ENCODE measurements at places on chromosomes 12 and 14.
A peak's percentile ranks its signal among the peaks of the same experiment; 100 is the strongest.

- no peak for DNase-seq
These were observed 35.8 kb downstream of the IL31 start for GRCh38 chr12:122138181-122138580.

GRCh38 chr12:85004204-85004603 is 31.9 kb downstream of the TSPAN19 start:
- no peak for DNase-seq

DNA sequence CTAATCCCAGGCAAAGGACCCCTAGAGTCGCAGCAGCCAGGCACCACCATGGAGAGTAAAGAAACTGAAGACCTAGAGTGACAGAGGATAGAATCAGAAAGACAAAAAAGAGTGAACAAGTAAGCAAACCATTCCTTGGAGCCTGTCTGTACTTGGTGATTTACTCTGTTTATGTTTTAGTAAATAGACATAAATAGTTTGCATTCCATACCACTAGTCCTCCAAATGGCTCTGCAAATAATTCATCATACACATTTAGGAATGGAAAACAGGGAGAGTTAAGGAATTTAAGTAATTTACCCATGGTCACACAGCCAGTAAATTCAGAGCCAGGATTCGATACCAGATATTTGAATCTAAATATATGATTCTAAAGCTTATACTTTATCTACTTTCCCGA is 2.8 kb downstream of the OLR1 start:
- no peak for DNase-seq

DNA sequence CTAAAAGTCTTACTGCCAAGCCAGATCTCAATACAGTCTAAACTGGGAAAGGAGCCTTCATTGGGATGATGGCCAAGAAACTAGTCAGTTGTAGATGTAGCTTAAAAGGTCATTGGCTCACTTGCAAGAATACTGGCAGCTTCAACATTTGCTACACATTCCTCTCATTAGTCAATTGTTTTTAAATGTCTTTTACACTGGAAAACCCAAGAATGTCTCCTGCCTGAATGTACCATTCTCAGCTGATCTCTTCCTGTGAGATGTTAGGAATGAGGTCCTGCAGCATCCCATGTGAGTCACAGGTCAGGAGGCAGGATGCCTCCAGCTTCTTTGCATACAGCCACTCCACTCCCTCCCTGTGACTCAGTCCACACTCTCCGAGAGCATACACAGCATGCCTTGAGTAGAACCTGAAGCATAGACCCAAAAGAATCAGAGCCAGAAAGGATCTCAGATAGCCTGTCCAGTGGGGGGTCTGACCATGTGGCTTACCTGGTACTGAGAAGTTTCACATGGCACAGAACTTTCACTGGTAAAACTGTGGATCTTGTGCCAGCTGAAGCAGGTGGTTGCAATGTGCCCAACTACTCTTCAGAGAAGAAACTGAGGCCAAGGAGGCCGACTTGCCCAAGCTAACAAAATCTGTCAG is 56.0 kb upstream of the HECTD1 start:
- peak; percentile 26 for DNase-seq

DNA sequence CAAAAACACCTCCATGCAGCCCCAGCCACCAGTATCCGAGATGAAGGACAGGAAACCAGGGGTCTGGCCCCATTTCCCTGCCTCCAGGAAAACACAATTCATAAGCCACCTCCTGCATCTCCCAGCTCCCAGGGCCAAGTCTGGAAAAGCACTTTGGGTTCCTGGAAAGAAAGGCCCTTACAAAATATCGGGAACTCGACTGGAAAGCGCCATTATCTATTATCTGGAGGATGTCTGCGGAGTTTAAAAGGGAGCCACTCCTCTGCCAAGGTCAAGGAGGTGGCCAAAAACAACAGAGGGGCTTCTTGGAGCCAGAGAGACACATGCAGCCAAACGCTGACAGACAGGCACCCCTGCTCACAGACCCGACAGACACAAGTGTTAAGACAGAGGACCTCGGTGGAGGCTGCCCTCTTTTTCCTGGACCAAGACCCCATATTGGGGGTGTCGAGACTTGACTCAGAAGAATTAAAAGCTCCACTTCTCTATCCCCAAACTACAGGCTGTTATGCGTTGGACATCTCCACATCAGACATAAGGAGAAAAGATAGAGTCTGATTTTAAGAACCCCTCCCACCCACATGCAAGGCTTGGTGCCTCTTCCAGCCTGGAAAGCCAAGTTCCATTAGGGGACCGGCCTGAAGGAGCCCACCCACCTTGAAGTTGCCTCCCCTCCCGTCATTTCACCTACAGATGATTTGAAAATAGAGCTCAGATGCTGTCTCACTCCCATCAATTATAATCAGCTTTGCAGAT is 9.6 kb downstream of the ACTN1 start:
- no peak for DNase-seq

DNA sequence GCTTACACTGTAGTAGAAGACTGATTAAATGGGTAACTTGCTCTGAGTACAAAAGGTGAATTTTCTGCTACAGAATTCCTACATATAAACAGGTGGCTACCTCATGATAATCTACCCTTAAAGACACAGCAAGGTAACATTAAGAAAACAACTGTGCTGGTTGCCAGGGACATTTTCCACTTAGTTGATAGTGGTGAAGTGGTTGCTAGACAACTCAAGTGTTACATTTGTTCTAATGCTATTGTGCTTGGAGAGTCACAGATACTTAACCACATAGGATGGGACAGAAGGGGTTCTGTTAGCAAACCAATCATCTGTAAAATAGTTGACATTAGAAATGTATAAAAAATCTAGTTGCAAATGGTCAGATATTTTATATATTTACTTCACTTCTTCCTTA is 870.3 kb upstream of the SEL1L start:
- DNase-seq: no peak

DNA sequence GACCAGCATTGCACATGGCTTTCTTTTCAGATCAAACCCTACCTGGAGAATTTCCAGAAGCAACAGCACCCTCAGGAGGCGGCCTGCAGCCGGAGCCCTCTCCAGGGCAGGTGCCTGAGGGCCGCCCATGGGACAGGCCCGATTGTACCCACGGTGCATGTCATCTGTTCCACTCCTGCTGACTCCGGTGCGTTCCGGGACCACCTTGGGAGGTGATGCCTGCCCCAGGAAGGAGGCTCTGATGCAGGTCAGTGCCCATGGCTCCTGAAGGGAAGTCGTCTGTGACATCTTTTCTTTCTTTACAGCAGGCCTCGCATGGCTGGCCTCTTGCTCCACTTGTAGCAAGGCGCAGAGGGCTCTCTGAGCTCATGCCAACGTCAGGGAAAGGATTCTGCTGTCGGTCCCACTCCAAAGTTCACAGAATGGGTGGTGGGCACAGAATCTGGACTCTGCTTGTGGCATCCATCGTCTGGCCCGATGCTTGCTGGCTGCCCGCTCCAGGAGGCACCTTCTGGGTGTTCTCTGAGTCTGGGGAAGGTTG is 160.7 kb upstream of the RTL1 start:
- DNase-seq: no peak

GRCh38 chr14:84750763-84751554 is 779.0 kb upstream of the FLRT2 start:
- DNase-seq: no peak

DNA sequence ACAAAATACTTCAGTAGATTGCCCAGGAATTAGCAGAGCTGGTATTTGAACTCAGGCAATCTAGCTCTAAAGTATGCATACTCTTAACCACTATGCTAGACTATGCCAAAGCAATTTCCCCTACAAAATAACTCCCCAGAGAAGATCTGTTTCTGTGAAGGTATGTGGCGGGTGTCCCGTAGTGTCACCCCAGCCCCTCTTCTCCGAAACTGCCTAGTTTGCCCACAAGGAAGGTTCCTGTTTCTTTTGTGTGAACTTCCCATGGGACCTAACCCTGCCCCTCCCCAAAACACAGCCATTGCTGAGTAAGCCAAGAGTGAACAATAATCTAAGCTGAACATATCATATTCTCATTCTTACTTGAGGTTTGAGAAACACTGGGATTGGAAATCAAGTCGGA is 15.5 kb upstream of the RAP1B start:
- no peak for DNase-seq

DNA sequence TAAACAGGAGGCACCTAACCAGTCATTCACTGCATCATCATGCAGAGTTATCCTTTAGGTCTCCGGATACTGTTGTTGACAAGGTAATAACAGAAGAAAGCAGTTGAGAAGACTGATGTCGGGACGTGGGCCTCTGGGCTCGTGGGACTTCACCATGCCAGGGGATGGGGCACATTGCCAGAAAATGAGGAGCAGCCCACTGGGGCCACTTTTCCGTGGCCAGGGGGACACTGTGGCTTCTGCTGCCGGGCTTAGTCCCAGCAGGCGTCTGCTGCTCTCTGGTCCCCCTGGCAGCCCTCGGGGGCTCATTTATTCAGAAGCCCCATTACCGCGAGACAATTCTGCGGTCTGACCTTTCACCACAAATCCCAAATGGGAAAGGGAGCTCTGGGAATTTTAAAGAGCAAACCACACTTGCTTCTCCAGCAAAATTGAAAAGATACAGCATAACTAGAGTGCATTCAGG is 201.2 kb downstream of the DAD1 start:
- no peak for DNase-seq

DNA sequence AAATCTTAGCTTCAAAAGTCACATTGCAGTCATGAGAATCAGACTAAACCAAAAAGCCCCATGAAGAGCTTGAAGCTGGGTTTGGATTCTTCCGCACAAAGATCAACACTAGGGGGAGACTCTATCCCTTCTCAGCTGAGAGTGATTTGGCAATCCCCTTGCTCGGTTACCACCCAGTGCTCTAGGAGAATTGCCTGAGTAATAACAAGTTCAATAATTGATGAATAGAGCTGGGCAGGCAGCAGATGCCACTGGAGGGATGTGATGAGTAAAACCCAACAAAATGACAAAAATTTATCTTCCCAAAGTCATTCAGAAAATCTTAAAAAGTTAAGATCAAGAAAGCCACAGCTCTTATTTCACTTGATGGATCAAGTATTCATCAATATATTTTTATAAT is 185.6 kb upstream of the ARID2 start:
- DNase-seq: peak; percentile 15

- peak; percentile 20 for DNase-seq
These were observed 10.3 kb downstream of the TBPL2 start for GRCh38 chr14:55430024-55430690.

GRCh38 chr12:9244894-9245293 is 36.7 kb upstream of the PZP start:
- DNase-seq: no peak

GRCh38 chr12:114974826-114975639 is 291.1 kb upstream of the TBX3 start:
- DNase-seq: no peak

- no peak for DNase-seq
These were observed 46.5 kb upstream of the GZMB start for GRCh38 chr14:24680516-24680915.

DNA sequence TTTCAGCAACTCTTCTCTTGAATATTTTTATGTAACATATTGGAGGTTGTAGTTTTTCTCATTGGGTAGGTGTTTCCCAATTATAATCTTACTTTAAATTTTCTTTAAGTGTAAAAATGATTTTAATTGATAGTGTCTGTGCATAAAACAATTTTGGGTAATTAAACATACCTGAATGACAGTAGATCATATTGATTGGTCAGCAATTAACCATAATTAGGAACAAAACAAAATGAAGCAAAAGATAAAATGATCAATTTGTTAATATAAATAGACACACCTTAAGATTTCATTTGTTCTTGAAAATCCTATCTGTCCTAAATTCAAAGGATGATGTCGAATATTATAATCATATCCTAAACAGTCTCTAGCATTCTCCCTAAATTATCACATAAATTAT is 468.3 kb downstream of the PDZRN4 start:
- DNase-seq: no peak

DNA sequence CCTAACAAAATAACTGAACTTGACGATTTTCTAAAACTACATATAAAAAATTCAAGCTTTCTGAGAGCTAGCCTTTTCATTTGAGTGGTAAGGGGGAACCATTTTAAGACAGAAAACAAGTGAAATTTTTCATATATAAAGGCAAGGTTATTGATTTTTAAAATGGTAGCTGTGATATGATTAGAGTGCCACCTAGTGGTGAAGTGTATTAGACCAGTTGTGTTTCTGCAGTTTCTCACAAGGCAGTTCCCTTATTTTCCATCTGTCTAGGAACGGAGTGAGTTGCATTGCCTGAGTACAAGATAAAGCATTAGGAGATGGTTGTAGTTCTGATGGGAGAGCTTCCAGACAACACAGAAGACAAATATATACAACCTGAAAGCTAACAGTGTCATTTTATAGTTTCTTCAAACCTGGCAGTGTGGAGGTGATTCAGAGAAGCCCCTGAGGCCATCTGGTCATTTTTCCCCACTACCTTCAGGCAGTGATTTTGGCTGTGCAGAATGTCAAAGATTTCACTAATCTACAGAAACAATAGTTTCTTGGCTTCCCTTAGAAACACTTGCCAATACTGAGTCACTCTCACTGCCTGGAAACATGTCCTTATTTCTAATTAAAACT is 180.8 kb downstream of the C12orf50 start:
- DNase-seq: no peak

DNA sequence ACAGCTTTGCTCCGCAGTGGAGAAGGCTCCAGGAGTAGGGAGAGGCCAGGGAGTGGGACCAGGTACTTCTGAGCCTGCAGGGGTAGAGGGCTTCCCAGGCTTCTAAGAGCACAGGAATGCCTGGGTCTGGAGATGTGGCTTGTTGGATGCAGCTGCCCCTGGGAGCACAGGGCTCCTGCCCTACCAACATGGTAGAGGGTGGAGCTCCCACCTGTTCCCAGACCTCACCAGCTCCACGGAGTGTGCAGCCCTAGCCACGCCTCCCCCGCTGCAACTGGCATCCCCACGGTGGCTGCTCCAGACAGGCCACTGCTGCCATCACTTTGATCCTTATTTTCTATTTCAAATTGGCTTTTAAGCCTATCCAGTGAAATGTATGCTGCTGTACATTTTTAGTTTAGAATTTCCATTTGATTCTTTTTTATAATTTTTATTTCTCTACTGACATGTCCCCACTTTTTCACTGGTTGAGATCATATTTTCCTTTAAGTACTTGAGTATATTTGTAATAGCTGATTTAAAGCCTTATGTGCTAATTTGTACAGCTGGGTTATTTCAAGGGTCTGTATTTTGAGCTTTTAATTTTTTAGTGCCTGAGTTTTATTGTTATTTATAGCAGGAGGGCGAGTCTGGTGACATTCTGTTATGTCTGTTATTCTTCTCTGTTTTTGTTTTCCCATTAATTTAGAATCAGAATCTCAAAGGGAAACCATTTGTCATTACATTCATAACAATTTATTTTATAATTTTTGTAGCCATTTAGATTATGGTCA is 78.0 kb downstream of the DERA start:
- no peak for DNase-seq

GRCh38 chr12:89517720-89518119 is 6.9 kb downstream of the GALNT4 start:
- DNase-seq: no peak

- no peak for DNase-seq
These were observed 9.4 kb downstream of the PLD4 start for GRCh38 chr14:104933746-104934733.

Measured in gastrocnemius medialis (tissue), 4 donors.